ENCODE measurements at places on chromosomes 7 and 10. TPM values are rescaled to one million over a fixed set of nuclear protein-coding genes. Genes with fewer than 3 reads are reported as not detected.

DNA sequence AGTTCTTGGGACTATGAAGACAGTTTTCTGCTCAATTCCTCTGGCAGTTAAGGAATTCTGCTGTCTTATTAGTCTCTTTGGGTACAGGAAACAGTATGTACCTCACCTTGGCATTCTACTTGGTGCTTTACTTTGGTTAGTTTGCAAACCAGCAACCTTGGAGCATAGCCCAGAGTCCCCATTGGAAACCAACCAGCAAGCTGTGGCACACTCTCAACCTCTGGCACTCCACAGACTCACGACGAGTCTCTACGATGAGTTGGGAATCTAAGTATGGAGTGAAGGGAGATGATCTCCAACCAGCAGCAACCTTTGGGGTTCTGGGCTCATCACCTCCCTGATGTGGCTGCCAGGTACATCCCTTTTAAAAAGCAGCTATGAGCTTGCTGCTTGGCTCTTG, 43.8 kb downstream of the TPK1 start:
- DNase-seq: no peak

Gene CPN1
- not detected for total RNA-seq

- DNase-seq: no peak
Observed at GRCh38 chr7:133056370-133057238, 25.3 kb downstream of the CHCHD3 start.

GRCh38 chr7:11232462-11232861, 258.8 kb downstream of the PHF14 start:
- DNase-seq: no peak

GRCh38 chr7:36403452-36403851, 13.8 kb downstream of the ANLN start:
- no peak for DNase-seq

Gene GLI3
- total RNA-seq: 5.5 TPM

Gene ZNF138
- 5.1 TPM for total RNA-seq

DNA sequence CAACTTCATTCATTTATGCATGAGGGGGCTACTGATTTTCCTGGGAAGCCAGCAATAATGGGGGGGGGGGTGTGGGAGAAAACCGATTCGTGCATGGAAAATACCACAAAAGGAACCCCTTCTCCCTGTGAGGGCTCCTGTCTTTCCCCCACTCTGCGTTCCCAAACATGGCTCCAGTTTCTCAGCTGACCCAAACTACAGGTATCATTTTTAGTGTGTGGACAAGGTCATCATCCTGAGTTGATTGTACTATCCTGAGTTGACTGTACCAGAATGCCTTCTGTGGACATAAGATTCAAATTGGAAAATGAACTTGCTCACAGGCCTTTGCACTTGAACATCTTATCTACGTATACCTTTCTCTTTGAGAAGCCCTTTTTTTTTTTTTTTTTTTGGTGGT, 49.9 kb downstream of the ZRANB1 start:
- DNase-seq: no peak

DNA sequence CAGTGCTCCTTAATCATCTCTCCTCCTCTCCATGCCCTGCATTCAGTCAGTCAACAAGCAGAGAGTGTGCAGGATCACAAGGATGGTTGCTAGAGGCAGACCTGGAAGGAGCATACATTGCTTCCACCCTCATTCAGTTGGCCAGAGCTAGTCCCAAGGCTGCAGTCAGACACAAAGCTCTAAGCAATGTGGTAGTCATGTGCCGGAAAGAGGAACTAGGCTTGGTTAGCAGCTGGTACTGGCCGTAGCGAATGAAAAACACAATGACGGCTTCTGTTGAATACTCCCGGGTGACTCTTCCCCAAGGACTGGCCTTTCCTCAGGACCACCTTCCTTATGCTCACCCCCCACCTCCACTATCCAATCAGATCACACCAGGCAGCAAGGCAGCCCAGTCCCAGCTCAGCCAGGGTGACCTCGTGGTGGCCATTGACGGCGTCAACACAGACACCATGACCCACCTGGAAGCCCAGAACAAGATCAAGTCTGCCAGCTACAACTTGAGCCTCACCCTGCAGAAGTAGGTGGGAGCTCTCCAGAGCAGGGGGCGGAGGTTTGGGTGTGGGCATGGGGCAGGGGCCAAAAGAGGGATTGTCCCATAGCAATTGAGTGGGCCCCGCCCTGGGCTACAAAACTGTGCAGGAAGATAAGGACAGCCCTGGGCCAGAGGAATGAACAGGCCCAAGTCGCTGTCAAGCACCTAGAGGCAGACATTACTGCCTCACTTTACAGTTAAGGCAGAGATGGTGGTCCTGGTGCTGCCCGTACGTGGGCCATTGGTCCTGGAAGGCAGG, 10.9 kb downstream of the LDB3 start:
- no peak for DNase-seq

- no peak for DNase-seq
Observed at GRCh38 chr7:155951554-155952158, 139.4 kb upstream of the SHH start.

DNA sequence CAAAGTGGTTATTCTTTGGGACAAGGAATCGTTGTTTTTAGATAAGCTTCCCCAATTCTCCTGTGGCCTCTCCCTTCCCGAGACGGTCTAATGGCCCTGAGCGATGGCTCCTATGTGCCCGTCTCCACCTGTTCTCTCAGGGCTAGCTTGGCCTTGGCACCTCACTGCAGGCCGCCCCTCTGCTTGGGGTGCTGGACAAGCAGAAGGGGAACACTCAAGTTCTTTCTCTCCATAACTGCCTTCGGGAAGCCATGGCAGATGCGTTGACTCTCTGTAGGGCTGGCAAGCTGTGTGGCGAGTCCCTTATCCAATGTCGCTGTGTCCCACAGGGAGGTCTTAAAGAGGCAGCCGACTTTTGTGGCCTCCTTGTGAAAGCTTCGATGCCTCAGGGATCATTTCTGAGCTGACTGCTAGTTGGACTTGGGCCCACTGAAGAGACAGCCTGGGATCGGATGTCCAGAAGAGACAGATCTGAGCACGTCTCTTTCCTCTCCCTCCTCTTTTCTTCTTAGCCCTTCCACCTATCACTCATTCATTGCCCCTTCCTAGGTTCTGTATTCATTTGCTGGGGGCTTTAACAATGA, 70.8 kb downstream of the GRK5 start:
- no peak for DNase-seq

Gene PPP1R3A
- 133 TPM for total RNA-seq

Gene FAS
- total RNA-seq: 3.7 TPM

- no peak for DNase-seq
Observed at GRCh38 chr10:88961266-88961665, 8.7 kb upstream of the ACTA2 start.

GRCh38 chr7:110442381-110442837, 648.5 kb upstream of the LRRN3 start:
- no peak for DNase-seq

Gene APBB1IP
- total RNA-seq: 2.6 TPM

GRCh38 chr10:118918587-118918986, 110.9 kb upstream of the NANOS1 start:
- DNase-seq: no peak

GRCh38 chr10:114053946-114054345, 10.3 kb downstream of the ADRB1 start:
- DNase-seq: no peak

Gene ASB10
- total RNA-seq: 35.4 TPM

Gene NYAP1
- 0.38 TPM for total RNA-seq

DNA sequence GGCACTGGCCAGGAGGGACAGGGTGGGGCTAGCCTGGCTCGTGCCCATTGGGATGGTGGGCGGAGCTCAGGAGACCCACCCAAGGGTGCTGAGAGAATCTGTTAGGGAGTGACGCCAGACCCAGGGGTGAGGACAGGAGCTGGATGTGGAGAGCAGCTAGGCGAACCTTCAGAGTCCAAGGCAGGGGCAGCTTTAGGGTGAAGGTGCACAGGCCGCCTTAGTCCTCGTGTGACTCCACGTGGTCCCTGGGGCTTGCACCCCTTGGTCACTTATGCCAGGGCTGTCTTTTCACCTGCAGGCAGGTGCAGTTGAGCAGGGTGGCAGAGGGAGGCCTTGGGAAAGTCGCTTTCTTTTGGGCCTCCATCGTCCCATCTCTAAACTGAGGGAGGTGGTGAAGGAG, 4.3 kb downstream of the RAMP3 start:
- no peak for DNase-seq

Gene HEPACAM2
- not detected for total RNA-seq

- DNase-seq: no peak
Observed at GRCh38 chr10:17216217-17216900, 11.7 kb upstream of the VIM start.

DNA sequence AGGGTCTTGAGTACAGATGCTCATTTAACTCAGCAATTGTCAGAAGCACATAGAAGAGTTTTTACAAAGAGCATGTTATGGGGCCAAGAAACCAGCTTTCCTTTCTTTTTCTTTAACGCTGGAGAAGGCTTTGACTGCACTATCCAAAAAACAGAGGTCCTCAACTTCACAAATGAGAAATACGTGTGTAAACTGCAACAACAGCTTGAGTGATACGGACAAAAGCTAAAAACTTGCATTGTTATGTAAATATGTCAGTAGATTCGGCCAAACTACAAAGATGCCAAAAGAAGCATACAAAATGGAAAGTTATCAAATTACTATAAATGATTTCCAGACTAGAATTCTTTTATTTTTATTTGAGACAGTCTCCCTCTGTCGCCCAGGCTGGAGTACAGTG, 62.4 kb upstream of the C10orf90 start:
- DNase-seq: no peak

Gene LYZL1
- total RNA-seq: not detected

GRCh38 chr7:29793507-29793906, 12.8 kb upstream of the WIPF3 start:
- DNase-seq: no peak

- no peak for DNase-seq
Observed at GRCh38 chr7:111026343-111026742, 64.6 kb upstream of the LRRN3 start.

Gene GRM3
- not detected for total RNA-seq

- DNase-seq: peak; percentile 49
Observed at GRCh38 chr10:15106352-15107013, 9.3 kb downstream of the RPP38 start.

DNA sequence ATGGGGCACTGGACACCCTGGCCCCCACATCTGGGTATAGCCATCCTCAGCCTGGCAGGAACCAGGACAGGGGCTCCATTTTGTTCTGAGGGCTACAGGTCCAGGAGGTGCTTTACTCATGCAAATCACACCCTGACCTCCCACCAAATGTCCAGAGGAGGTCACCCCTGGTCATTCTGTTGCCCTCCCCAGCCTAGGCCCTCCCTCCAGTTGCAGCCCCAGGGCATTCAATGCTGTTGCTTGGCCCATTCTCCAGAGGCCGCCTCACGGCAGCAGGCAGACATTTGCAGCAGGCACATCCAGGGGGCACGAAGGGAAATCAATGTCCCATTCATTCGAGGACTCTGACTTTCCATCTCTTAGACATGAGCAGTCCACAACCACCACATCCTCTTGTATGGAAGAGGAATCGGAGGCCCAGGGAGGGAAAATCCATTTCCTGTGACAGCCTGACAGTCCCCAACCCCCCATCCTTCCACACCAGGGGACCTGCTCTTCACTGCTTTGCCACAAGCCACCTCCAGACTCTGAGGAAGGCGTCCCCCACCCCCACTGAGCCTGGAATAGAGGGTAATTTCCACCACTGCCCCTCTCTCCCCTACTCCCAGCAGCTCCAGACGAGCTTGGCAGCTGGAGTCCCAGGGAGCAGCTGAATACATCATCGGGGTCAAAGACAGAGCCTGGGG, 76.2 kb upstream of the UNC5B start:
- no peak for DNase-seq

Gene HOXA11
- not detected for total RNA-seq

GRCh38 chr7:17501441-17502212, 203.2 kb downstream of the AHR start:
- DNase-seq: no peak

DNA sequence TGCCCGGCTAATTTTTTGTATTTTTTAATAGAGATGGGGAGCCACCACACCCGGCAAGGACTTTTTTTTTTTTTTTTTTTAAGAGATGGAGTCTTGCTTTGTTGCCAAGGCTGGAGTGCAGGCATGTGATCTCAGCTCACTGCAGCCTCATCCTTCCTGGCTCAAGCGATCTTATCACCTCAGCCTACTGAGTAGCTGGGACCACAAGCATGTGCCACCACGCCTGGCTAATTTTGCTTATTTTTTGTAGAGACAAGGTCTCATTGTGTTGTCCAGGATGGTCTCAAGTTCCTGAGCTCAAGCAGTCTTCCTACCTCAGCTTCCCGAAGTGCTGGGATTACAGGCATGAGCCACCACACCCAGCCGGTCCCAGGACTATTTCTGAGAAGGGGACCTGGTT, 9.3 kb upstream of the MCU start:
- no peak for DNase-seq

DNA sequence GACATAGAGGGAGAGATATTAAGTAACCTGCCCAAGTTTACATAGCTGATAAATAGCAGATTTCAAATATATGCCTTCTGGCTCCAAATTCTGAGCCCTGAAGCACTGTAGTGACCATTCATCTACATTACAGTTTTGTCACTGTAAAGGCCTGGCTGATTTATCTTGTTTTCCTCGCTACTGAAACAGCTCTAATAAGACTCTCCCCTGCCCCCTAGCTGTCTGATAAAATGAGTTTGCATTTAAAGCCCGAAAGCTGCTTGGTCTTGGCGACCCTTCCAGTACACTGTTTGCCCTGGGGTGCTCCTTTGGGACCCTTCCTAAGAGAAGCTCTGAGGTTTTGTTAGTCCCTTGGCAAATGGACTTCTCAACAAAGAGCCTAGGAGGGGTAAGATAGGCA, 59.7 kb upstream of the RAB11FIP2 start:
- no peak for DNase-seq

DNA sequence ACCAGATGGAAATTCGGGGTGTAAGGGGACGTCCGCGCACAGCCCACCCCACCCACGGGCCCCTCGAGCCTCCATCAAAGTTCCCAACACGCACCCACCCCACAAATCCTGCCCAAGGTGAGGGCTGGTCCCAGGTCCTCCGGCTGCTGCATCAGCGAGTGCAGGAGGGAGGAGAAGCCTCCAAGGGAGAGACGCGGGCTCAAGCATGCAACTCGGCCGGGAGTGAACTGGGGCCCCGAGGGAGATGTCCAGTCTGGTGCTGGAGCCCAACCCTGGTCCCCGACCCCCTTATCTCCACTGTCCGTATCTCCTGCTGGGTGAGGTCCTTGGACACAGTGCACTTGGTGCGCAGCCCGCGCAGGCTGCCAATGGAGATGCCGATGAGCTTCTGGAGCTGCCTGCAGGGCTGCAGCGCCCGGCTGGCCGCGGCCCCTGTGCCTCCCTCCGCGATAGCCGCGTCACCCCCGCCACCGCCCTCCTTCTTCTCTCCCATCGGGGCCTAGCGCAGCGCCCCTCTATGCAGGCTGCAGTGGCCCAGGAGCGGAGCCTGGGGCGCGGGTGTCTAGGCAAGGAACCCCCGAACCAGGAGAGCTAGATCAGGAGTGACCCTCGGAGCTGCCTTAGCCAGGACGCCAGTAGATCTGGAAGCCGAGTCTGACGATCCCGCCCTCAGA, 489.2 kb downstream of the ZNF33B start:
- DNase-seq: no peak

Gene HYCC1
- total RNA-seq: 34.8 TPM

Gene CTAGE4
- total RNA-seq: 0.16 TPM
